ENCODE measurements at places on chromosomes 4 and X. TPM values are rescaled to one million over a fixed set of nuclear protein-coding genes. Genes with fewer than 3 reads are reported as not detected.

- no peaks in the 10 kb centered on the region for H3K4me1 ChIP-seq
- no peak for DNase-seq
- H3K4me3 ChIP-seq = no peak overlapping the region
- H3K27me3 ChIP-seq = no peaks in the 10 kb centered on the region
- H3K36me3 ChIP-seq = no peaks in the 10 kb centered on the region
- H3K27ac ChIP-seq = no peak overlapping the region
Observed at GRCh38 chr4:62366939-62367338, 1166.8 kb downstream of the ADGRL3 start.

DNA sequence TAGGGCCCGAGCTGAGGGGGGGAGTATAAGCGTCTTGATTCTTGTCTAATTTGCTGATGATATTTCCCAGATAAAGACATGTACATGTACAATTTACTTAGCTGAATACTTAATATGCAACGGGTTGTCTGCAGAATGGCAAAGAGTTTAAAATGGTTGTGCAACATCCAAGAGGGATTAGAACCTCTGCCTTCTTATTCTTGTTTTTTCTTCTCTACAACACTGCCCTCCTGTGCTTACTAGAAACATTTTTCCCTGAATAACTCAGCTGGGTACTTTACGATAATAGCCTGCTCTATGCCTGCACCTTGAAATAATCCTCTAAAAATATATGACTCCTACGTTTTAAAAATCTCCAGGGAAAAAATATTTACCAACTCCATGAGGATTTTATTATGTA lies 41.8 kb downstream of the INTS12 start:
- no peaks in the 10 kb centered on the region for H3K4me1 ChIP-seq
- no peak for DNase-seq
- no peak overlapping the region for H3K4me3 ChIP-seq
- H3K27ac ChIP-seq = no peak overlapping the region
- H3K36me3 ChIP-seq = no peaks in the 10 kb centered on the region
- H3K27me3 ChIP-seq = peaks cover 18% of the 10 kb centered on the region

DNA sequence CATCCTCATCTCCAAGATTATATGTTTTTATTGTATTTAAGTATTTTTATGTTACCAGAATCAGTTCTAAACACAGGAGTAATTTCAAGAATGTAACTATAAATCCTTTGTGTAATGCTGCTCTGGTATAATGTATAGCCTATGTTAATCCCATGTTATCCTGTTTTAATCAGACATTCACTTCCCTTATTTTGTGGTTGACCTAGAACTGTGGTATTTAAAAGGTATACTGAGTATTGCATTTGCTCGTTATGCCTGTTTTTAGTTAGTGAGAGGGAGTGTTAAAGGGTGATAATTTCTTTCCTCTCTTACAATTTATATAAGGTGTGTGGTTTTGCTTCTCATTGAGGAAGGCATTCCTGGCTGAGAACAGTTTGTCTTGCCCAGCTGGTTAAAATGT lies 26.2 kb downstream of the MTM1 start:
- no peak overlapping the region for H3K27ac ChIP-seq
- H3K27me3 ChIP-seq = no peaks in the 10 kb centered on the region
- H3K4me1 ChIP-seq = peaks cover 4% of the 10 kb centered on the region
- no peak overlapping the region for H3K4me3 ChIP-seq

The CT47B1 gene
- not detected for total RNA-seq

DNA sequence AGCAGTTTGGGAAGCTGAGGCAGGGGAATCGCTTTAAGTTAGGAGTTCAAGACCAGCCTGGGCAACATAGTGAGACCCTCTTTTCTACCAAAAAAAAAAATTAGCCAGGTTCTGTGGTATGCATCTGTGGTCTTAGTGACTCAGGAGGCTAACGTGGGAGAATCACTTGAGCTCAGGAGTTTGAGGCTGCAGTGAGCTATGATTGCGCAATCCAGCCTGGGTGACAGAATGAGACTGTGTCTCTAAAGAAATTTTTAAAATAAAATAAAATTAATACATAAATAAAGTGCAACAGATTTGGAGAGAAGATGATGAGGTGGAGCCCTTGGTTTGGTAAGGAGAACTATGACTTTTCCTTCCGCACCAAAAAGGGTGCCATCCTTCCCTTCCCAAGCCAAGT lies 436.9 kb downstream of the NLGN4X start:
- H3K27me3 ChIP-seq = no peaks in the 10 kb centered on the region
- no peaks in the 10 kb centered on the region for H3K36me3 ChIP-seq
- DNase-seq = no peak
- H3K27ac ChIP-seq = no peak overlapping the region
- no peak overlapping the region for H3K4me3 ChIP-seq

DNA sequence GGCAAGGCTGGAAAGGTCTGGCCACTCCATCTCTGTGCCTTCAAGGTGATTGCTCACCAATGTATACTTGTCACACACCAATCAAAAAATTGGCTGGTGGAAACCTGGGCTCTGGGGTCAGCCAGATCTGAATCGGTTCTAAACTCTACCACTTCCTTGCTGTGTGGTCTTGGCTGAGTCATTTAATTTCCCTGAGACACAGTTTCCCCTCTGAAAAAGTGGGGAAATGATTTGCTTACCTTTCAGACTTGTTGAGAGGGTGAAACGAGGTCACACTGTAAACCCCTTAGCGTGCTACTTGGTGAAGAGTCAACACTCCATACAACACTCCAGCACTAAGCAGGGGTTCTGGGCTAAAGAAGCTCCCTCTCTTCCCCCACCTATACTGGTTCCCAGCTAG lies 252.3 kb upstream of the ZIC3 start:
- H3K36me3 ChIP-seq = no peaks in the 10 kb centered on the region
- no peak overlapping the region for H3K27ac ChIP-seq
- H3K4me1 ChIP-seq = no peaks in the 10 kb centered on the region

DNA sequence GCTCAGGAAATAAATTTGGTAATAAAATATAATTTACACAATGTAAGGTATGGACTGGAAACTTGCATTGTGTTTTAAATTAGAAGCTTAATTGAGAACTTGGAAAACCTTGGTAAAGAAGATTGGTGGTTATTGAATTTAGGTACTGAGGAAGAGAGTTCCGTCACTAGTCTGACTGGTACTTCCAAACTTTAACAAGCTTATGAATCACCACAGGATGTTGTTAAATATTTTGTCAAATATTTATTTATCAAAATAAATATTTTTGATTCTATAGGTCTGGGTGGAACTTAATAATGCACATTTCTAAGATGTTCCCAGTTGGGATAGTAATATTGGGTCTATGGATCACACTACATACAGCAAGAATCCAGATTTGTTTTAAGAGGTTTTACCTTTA lies 992.2 kb downstream of the ARAP2 start:
- DNase-seq = no peak
- no peaks in the 10 kb centered on the region for H3K36me3 ChIP-seq
- no peak overlapping the region for H3K27ac ChIP-seq
- H3K4me3 ChIP-seq = no peak overlapping the region

DNA sequence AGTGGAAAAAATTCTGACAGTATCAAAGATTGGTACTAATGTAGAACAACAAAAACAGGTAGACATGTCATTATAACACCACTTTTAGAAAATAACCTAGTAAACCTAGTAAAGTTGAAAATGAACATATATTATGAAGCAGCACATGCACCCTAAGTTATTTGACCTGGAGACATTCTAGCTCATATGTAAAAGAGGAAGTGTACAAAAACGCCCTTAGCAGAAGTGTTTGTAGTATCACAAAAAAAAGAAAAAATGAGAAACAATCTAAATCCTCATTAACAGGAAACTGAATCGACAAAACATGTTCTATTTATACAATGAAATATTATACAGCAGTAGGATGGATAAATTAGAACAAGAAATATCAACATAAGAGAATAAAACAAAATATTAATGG lies 318.9 kb upstream of the PPP1R2C start:
- no peaks in the 10 kb centered on the region for H3K27me3 ChIP-seq
- H3K27ac ChIP-seq = no peak overlapping the region
- no peak overlapping the region for H3K4me3 ChIP-seq
- no peak for DNase-seq
- H3K4me1 ChIP-seq = no peaks in the 10 kb centered on the region

DNA sequence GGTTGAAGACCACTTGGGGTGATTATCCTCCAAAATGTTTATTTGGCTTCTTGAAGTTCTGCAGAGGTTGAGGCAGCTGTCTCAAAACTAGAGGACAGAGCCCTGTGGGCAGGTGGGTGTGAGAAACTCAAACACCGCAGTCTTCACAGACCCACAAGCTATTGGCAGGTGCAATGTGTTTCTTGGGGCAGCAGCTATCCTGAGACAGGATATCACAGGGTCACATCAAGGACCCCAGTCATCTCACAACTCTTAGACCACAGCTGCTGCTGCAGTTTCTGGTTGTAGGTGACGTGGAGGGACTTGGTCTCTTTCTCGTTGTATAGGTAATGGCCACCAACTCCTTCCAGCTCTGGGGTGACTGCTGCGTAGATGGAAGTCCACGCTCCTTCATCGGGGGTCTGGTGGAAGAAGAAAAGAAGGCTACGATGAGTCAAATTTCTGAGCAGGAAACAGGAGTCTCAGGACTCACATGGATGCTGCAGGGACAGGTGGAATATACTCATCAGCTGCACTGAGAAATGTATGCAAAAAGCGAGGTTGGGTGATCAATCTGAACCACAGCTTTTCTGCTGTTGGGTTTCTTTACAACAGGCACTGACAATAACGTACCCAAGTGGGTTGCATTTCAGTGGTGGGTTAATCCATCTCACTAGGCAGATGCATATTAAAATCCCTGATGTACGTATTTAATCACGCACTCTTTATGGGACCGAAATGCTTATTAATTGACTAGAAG lies 279.8 kb downstream of the DHRSX start:
- no peak overlapping the region for H3K4me3 ChIP-seq
- no peak overlapping the region for H3K27ac ChIP-seq
- no peaks in the 10 kb centered on the region for H3K4me1 ChIP-seq

DNA sequence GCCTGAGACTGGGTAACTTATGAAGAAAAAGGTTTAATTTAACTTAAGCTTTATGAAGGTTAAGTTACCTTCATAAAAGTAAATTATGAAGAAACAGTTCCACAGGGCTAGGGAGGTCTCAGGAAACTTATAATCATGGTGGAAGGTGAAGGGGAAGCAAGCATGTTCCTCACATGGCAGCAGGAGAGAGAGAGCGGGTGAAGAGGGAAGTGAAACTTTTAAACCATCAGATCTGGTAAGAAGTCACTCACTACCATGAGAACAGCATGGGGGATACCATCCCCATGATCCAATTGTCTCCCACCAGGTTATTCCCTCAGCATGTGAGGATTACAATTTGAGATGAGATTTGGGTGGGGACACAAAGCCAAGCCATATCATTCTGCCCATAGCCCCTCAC lies 944.7 kb upstream of the NDST4 start:
- H3K4me1 ChIP-seq = no peaks in the 10 kb centered on the region
- no peaks in the 10 kb centered on the region for H3K27me3 ChIP-seq
- H3K27ac ChIP-seq = no peak overlapping the region

The EDA2R gene
- 2.7 TPM for total RNA-seq

The DRD5 gene
- not detected for total RNA-seq

DNA sequence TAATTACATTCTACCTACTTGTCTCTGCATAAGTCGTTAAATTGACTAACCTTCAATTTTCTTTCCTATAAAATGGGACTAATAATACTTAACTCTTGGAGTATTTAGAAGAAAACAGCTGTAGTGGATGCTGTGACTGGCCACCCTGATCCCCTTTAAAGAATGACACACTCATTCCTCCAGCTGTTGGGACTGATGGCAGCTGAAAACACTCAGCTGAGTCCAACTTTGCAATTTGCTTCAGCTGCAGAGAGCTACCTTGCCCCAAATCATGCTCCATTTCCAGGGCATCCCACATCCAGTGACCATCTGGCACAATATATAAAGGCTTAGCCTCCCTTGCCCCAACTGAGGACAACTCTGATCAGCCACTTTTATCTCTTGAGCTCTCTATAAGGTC lies 89.1 kb downstream of the MID1IP1 start:
- H3K27me3 ChIP-seq = no peaks in the 10 kb centered on the region
- DNase-seq = no peak
- peaks cover 11% of the 10 kb centered on the region for H3K4me1 ChIP-seq
- no peak overlapping the region for H3K27ac ChIP-seq
- H3K36me3 ChIP-seq = no peaks in the 10 kb centered on the region
- H3K4me3 ChIP-seq = no peak overlapping the region

DNA sequence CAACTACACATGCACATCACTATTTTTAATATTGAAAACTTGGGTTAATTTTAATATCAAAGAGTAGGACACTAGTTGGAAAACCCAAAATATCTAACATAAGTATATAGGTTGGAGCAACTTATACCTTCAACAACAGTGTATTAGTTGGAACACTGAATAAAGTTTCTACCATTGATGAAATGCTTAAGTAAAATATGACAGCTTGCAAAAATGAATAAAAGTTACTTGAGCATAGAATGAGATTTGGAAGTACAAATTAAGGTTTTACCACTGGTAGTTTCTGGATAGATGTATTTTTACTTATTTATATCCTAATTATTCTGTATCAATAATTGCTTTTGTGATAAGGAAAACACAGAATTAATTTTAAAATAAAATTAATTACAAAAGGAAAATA lies 1079.6 kb downstream of the ADGRL3 start:
- H3K4me1 ChIP-seq = no peaks in the 10 kb centered on the region
- H3K36me3 ChIP-seq = no peaks in the 10 kb centered on the region
- H3K27ac ChIP-seq = no peak overlapping the region
- DNase-seq = no peak
- H3K4me3 ChIP-seq = no peak overlapping the region

- no peak overlapping the region for H3K27ac ChIP-seq
- H3K27me3 ChIP-seq = peaks cover 1% of the 10 kb centered on the region
- no peaks in the 10 kb centered on the region for H3K36me3 ChIP-seq
- no peak for DNase-seq
- H3K4me1 ChIP-seq = no peaks in the 10 kb centered on the region
Observed at GRCh38 chr4:71487344-71487920, 148.6 kb downstream of the SLC4A4 start.

The FAM47E gene
- total RNA-seq = not detected

- H3K27me3 ChIP-seq = no peaks in the 10 kb centered on the region
- no peak overlapping the region for H3K27ac ChIP-seq
- no peak for DNase-seq
Observed at GRCh38 chr4:19694812-19695211, 556.9 kb upstream of the SLIT2 start.

DNA sequence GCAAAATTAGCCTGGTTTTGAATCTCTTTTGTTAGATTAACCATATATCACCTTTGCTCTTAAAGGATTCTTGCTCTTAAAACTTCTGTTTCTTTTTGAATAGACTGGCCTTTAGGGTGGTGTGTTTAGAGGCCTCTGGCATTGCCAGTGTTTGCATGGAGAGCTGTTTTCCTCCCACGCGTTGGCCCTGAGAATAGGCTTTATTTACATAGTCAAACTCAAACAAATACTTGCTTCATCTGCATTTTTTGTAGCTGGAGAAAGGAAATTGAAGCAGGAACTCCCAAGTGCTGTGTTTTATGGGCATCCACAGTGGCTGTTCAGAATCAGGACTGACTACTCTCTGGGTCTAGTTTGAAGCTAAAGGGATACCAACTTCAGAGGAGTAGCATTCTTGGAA lies 2.7 kb downstream of the SHROOM2 start:
- no peaks in the 10 kb centered on the region for H3K4me1 ChIP-seq
- H3K27me3 ChIP-seq = peaks cover 28% of the 10 kb centered on the region
- no peak overlapping the region for H3K27ac ChIP-seq
- H3K4me3 ChIP-seq = no peak overlapping the region

Data from activated CD4-positive, alpha-beta T cell treated with anti-CD3 and anti-CD28 coated beads, Interleukin-2, amount 10 ng/mL, durations not matched to agents 24 days and 14 days (primary cell).